ENCODE measurements at places on chromosomes 6 and 20.

DNA sequence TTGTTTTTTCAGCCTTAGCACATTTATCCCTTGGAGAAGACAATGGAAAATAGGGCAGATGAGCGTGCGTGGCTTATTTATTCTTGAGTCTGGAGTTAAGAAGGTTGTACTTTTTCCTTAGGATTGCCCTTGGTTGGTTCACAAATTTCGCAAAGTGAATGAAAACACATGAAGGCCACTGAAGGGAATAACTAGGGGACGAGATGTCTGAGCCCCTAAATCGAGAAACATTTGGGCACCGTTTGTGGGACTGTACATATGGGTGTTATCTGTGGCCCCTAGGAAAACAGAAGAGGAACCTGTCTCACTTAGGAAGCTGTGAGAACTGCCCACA lies 19.4 kb upstream of the TRIM27 start:
- no peak for DNase-seq

DNA sequence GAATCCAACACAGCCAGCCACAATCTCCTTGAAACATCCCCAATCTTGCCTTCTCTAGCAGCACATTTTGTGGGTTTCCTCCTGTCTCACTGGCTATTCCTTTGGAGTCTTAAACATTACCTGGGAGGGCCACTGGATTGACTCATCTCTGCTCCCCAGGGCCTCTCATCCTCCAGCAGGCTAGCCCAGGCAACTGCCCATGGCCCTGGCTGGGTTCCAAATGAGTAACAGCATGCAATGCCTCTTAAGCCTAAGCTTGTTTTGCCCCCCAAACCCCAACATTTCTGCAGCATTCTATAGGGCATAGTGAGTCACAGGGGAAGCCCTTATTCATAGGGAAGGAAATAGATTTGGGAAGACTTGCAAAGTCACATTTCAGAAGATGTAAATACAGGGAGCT lies 204.9 kb downstream of the FOXA2 start:
- DNase-seq, result no peak

DNA sequence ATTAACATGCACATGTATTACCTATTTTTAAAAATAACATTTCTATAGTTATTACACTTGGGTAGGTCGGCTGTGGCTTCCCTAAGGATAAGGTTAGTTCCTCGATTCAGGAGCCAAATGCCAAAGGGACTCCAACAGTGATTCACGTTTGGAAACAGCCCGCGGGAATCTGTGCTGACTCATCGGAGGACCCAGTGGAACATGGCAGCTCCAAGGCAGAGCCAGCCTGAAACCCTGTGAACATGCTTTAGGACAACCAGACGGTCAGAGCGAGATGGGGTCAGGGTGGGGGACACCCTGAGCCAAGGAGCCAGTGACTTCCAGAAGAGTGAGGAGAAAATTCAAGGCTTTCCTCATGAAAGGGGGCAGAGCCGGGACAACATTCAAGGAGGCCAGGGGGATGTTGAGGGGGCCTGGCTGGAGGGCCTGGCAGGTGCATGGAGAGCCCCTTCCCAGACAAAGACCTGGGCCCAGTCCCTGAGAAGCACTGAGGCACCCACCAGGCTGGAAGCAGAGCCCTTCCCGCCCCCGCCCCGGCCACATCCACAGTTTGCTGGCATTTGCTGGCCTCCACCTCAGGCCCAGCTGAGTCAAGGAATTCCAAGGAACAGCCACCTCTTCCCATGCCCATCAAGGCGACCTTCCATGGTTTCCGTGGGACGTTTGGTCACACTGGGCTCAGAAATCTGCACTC lies 133.2 kb downstream of the SNX5 start:
- DNase-seq, result no peak

DNA sequence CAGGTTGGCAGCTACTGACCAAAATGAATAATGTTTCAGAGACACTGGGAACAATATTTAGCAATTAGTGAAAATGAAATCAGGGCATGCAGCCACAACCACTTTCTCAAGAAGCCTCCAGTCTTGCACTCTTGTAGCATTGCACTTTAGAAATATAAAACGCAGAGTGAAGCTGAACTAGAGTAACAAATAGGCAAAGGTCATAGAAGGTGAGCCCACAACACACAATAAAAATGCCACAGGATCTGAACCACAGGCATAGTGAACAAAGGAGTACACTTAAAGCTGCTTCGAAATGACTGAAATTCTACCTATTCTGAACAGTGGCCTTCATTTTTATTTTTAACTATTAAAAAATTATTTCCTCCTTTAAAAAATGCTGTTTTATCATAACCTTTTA lies 25.0 kb downstream of the DDO start:
- DNase-seq, result no peak

DNA sequence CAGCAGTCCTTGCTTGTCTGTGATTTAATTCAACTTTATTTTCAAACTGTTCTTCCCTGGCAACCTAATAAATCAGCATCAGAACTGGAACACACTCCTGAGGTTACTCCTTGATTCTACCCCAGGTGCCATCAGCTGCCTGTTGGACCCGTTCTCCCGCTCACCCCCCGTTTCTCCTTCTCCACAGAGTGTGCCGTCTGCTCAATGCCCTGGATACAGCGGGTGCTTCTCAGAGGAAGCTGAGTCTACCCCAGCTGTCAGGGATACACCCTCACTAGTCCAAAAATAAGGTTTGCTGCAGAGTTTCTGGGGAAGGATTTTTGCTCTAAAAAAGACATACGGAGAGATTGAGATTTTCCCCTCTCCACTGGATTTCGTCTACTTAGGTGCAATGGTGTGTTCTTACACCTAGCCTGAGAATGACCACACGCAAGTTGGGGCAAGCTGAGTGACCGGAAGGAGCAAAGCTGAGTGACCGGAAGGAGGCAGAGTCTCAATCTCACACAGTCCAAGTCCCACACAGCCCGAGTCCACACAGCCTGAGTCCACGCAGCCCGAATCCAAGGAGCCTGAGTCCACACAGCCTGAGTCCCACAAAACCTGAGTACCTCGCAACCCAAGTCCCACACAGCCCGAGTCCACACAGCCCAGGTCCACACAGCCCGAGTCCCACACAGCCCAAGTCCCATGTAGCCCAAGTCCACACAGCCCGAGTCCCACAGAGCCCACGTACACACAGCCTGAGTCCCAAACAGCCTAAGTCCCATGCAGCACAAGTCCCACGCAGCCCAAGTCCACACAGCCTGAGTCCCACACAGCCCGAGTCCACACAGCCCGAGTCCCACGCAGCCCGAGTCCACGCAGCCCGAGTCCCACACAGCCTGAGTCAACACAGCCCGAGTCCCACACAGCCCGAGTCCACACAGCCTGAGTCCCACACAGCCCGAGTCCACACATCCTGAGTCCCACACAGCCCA lies 58.6 kb upstream of the DACT2 start:
- no peak for DNase-seq

- DNase-seq, result no peak
Observed at GRCh38 chr6:108574457-108575141, 13.9 kb downstream of the FOXO3 start.

- no peak for DNase-seq
Observed at GRCh38 chr20:10558635-10559187, 115.1 kb downstream of the JAG1 start.

DNA sequence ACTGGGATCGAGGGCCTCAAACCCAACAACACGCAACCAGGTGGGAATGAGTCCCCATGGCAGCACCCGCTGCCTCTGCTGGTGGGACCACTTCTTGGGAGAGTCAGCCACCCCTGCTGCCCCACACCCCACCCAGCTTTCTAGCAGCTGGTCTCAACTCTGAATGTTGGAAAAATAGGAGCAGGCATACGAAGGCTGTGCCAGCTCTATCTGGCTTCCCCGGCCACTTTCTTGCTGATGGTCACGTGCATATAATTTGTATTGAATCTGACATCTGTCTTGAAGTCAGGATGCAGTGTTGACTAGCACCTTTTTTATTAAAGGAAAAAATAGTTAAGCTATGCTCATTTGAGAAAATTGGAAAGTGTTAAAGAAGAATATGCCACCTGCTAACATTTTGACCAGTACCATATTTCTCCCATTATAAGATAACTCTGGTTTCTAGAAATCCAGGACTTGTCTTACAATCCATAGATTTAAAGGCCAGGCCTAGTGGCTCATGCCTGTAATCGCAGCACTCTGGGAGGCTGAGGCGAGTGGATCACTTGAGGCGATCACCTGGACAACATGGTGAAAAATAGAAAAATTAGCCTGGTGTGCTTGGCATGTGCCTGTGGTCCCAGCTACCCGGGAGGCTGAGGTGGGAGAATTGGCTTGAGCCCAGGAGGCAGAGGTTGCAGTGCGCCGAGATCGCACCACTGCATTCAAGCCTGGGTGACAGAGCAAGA lies 26.9 kb upstream of the MAPRE1 start:
- no peak for DNase-seq

GRCh38 chr6:24876499-24877465 lies 59.0 kb downstream of the RIPOR2 start:
- DNase-seq, result no peak

DNA sequence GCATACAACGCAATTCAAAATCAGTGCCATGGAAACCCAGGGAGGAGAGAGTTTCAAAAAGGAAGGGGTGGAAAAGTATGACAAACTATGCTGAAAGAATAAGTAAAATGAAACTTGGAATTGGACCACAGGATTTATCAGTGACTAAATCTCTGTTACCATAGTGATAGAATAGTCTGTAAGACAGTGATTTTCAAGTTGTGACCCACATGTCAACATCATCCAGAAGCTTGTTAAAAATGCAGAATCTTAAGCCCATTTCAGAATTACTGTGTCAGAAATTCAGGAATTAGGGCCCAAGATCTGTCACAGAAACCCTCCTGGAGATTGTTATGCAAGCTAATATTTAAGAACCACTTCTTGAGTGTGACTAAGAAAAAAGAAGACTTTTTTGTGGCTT lies 417.7 kb upstream of the JAG1 start:
- DNase-seq, result no peak

- no peak for DNase-seq
Observed at GRCh38 chr6:74971633-74972032, 234.2 kb downstream of the COL12A1 start.

DNA sequence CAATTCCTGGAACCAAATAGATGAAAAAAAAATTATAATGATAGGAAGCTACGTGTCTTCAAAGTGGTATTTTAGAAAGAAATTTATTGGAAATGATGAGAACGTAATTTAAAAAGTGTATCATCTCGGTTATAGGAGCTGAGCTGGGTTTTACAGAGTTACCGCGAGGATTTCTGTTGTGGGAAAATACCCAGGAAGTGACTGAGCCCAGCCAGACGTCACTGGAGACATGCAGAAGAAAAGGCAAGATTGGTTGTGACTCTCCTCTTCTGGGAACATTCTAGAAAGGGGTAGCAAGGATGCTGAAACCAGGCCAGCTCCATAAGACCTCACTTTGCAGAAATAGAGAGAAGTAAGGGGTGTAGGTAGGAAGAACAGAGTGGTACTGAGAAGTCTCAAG lies 95.9 kb upstream of the ADGRF1 start:
- no peak for DNase-seq

GRCh38 chr6:45607798-45608197 lies 230.1 kb upstream of the SUPT3H start:
- no peak for DNase-seq

GRCh38 chr6:17714879-17715851 lies 8.4 kb upstream of the NUP153 start:
- no peak for DNase-seq

- DNase-seq, result no peak
Observed at GRCh38 chr6:4522453-4522852, 253.8 kb upstream of the CDYL start.

- DNase-seq, result no peak
Observed at GRCh38 chr6:73695619-73696421, at the start of gene CD109. TSS of gene CD109 (plus strand) at chr6:73696203. CDS start at chr6:73696216, 13 bp downstream.

GRCh38 chr20:3165473-3166337 lies 6.0 kb upstream of the FASTKD5 start:
- DNase-seq, result no peak

DNA sequence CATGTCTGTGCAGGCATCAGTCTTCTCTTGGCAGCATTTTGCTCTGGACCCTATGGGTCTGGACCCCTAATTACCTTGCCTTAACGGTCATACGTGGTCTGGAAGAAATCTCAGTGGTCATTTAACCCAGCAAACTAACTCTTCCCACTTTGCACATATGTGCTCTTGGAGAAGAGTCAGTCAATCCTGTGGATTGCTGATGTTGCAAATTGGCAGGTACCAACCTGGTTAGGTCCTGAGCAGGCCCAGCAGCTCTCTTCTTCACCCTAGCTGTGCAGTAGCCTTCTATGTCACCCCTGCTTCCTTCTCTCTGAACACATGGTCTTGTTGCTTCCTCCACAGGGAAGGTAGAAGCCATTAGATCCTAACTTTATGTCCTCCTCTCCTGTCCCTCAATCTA lies 1.6 kb downstream of the CEP43 start:
- no peak for DNase-seq

DNA sequence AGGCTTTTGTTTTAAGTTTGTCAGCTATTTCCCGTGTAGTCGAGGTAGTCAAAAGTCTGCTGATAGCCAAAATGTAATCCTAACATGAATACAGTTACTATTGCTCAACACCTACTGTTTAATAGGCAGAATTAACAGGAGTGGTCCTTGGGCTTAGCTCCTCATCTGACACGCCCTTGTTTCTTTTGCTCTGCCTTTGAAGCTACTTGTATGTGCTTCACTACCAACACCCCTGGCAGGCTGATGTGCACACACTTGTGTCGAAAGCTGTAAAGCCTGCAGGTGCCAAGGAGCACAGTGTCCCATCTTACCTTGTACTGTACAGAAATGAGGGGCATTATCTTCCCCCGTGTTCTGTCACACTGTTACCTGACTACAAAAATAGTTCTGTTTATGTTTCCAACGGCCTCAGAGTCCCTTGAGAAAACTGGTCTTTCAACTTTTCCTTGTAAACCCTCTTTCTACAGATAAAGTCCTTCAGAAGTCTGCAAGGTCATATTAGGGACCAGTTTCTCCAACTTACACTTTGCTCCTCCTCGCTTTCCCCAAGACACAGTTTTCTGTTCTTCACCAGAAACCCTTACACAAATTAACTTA lies 9.3 kb downstream of the SDHAF4 start:
- DNase-seq, result no peak

- no peak for DNase-seq
Observed at GRCh38 chr20:63360850-63361518, at the start of gene CHRNA4. TSS of gene CHRNA4 (minus strand) at chr20:63361349. CDS start at chr20:63361165, 184 bp downstream.

GRCh38 chr6:5125152-5126006 lies 40.2 kb downstream of the PPP1R3G start:
- no peak for DNase-seq

- DNase-seq, result no peak
Observed at GRCh38 chr20:35472209-35472608, 16.8 kb downstream of the CEP250 start.

GRCh38 chr6:111154981-111155380 lies 67.7 kb downstream of the SLC16A10 start:
- DNase-seq, result no peak

- no peak for DNase-seq
Observed at GRCh38 chr6:41937861-41938574, 3.6 kb downstream of the CCND3 start.

DNA sequence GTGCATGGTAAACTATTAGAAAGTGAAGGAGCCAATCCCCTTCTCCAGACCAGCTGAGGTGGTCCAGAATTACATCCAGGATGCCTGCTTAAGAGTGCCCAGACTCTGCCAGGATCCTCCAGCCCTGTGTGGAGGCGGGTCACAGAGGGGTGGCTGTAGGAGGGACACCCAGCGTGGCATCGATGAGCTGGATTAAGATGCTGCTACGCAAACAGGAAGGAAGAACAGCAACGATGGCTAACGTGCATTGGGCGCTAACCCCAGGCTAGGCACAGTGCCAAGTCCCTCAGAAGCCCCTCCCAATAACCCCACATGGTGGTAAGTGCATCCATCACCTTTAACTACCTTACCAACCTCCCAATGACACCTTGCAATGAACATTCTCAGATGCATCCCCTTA lies 63.9 kb upstream of the MRPS10 start:
- DNase-seq, result no peak

- no peak for DNase-seq
Observed at GRCh38 chr6:100620085-100620840, 155.5 kb upstream of the SIM1 start.
